Vagina (tissue), 2 donors: ENCODE measurements at places on chromosomes 7 and 10. TPM values are rescaled to one million over a fixed set of nuclear protein-coding genes. Genes with fewer than 3 reads are reported as not detected.
A peak's percentile ranks its signal among the peaks of the same experiment; 100 is the strongest.

- DNase-seq: no peak
- no peaks in the 10 kb centered on the region for H3K36me3 ChIP-seq
- H3K4me3 ChIP-seq: no peak overlapping the region
- no peaks in the 10 kb centered on the region for H3K4me1 ChIP-seq
- no peaks in the 10 kb centered on the region for H3K27me3 ChIP-seq
- no peak overlapping the region for H3K27ac ChIP-seq
Observed at GRCh38 chr10:81473755-81474154, 401.2 kb upstream of the NRG3 start.

Gene MRPS24
- 68.8 TPM for total RNA-seq

- no peaks in the 10 kb centered on the region for H3K27me3 ChIP-seq
- no peaks in the 10 kb centered on the region for H3K36me3 ChIP-seq
- H3K4me1 ChIP-seq: peaks cover 24% of the 10 kb centered on the region
- no peak for DNase-seq
Observed at GRCh38 chr7:64999165-65000004, 7.1 kb downstream of the ERV3-1 start.

GRCh38 chr10:91208642-91209041, 11.8 kb upstream of the PCGF5 start:
- H3K27ac ChIP-seq: no peak overlapping the region
- no peaks in the 10 kb centered on the region for H3K27me3 ChIP-seq
- H3K4me3 ChIP-seq: no peak overlapping the region
- H3K36me3 ChIP-seq: no peaks in the 10 kb centered on the region
- DNase-seq: no peak
- H3K4me1 ChIP-seq: peaks cover 10% of the 10 kb centered on the region

Gene CC2D2B
- total RNA-seq: 2.5 TPM

Gene FKBP6
- total RNA-seq: not detected

Gene CALML3
- total RNA-seq: 50.6 TPM

Gene HYAL4
- total RNA-seq: 0.49 TPM

GRCh38 chr10:124356701-124357560, 61.8 kb downstream of the OAT start:
- H3K4me1 ChIP-seq: peaks cover 18% of the 10 kb centered on the region
- H3K27ac ChIP-seq: no peak overlapping the region
- H3K36me3 ChIP-seq: no peaks in the 10 kb centered on the region
- no peak overlapping the region for H3K4me3 ChIP-seq

Gene CPN1
- total RNA-seq: not detected

DNA sequence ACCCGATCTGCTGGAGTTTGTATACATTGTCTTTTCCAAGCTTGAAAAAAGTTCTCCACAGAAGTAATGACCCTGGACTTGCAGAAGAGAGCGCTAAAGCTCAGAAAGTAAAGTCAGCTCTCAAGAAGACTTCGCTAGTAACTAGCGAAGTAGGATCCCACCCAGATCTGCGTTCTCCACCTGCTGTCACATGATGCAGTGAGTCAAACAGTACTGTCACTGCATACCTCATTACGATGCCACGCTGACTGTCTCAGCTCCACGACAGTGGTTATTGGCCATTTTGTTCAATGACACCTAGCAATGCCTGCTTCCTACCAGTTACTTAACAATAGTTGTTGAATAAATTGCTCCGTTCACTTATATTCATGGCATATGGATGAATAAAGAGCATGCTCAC, 29.7 kb upstream of the SEC61G start:
- H3K4me1 ChIP-seq: peaks cover 10% of the 10 kb centered on the region
- DNase-seq: no peak
- no peak overlapping the region for H3K27ac ChIP-seq
- H3K4me3 ChIP-seq: no peak overlapping the region
- no peaks in the 10 kb centered on the region for H3K36me3 ChIP-seq

Gene ANXA8
- total RNA-seq: 135 TPM

DNA sequence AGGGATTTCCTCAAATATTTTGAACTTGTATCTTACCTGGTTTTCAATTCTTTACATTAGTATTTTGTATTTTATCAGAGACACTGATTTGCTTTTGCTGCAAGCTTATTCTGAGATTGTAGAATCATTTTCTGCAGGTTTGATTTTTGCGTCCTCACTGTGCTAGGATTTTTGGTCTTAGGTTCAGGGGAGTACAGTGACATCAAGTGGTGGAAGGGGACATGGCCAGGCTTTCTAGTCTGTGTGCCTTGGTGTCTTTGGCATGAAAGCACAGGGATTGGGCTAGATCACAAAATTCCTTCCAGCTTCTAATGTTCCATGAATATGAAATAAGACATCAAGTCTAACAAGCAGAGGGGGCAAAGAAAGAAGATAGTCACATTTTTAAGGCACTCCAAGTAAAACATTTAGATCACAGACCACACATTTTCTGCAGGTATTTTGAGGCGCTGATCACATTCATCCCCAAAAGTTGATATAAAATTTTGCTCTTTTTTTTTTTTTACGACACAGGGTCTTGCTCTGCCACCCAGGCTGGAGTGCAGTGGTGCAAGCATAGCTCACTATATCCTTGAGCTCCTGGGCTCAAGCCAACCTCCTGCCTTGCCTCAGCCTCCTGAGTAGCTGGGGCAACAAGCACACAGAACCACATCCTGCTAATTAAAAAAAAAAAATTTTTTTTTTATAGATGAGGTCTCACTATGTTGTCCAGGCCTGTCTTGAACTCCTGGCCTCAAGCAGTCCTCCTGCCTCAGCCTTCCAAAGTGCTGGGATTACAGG, 124.4 kb downstream of the PON1 start:
- no peaks in the 10 kb centered on the region for H3K4me1 ChIP-seq
- no peak for DNase-seq
- no peak overlapping the region for H3K27ac ChIP-seq

GRCh38 chr7:143104759-143105158, 27.1 kb upstream of the PIP start:
- H3K36me3 ChIP-seq: no peaks in the 10 kb centered on the region
- no peak overlapping the region for H3K27ac ChIP-seq
- no peaks in the 10 kb centered on the region for H3K27me3 ChIP-seq
- no peaks in the 10 kb centered on the region for H3K4me1 ChIP-seq
- no peak for DNase-seq

GRCh38 chr10:18647945-18648344, 3.4 kb downstream of the NSUN6 start:
- H3K27me3 ChIP-seq: no peaks in the 10 kb centered on the region
- peaks cover 20% of the 10 kb centered on the region for H3K4me1 ChIP-seq
- no peaks in the 10 kb centered on the region for H3K36me3 ChIP-seq
- H3K4me3 ChIP-seq: no peak overlapping the region

DNA sequence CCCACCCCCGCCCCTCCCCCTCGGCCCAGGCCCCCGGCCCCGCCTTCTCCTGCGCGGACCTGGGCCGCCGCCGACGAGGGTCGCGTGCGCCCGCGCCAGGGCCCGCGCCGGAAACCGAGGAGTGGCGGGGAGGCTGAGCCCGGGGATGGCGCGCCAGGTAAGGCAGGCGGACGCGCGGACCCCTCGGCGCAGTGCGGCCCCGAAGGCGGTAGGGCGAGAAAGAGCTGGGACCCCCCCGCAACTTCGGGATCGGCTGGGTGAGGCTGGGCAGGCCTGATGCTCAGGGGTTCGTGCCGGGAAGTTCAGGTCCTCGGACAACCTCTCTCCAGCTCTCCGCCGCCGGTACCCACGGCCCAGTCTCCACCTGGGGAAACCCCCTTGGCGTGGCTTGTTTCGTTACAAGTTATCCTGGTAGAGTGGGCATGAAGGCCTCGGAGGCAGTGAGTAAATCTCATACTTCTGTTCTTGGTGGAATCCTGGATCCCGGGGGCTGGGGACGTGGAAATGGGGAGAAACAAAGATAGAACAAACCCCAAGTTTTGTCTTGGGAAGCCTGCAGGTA, 58.4 kb downstream of the ZNF467 start:
- peaks cover 32% of the 10 kb centered on the region for H3K4me1 ChIP-seq
- H3K36me3 ChIP-seq: no peaks in the 10 kb centered on the region
- H3K4me3 ChIP-seq: peak overlapping the region; percentile 89
- DNase-seq: peak; percentile 89

Gene TAS2R41
- total RNA-seq: not detected

Gene SPOCK2
- 46.9 TPM for total RNA-seq

DNA sequence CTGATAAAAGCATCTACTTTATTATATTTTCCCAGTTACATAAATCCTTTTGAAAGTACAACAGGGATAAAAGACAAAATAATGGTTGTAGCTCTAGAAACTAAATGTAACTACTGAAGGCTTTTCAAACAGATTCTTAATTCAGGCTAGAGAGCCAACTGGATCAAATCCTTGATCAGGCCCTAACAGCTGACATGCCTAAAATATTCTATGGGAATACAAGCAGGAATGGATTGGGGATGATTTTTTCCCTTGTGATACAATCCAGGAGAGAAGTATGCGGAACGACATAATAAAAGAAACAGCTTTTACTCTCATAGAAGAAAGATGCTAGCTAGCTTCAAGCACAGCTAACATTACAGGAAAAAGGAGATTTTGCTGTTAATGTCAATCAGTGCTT, 49.0 kb downstream of the NT5C2 start:
- H3K4me1 ChIP-seq: peaks cover 48% of the 10 kb centered on the region
- peaks cover 7% of the 10 kb centered on the region for H3K36me3 ChIP-seq
- no peaks in the 10 kb centered on the region for H3K27me3 ChIP-seq
- no peak for DNase-seq
- no peak overlapping the region for H3K4me3 ChIP-seq
- H3K27ac ChIP-seq: no peak overlapping the region

Gene ANKRD2
- not detected for total RNA-seq

DNA sequence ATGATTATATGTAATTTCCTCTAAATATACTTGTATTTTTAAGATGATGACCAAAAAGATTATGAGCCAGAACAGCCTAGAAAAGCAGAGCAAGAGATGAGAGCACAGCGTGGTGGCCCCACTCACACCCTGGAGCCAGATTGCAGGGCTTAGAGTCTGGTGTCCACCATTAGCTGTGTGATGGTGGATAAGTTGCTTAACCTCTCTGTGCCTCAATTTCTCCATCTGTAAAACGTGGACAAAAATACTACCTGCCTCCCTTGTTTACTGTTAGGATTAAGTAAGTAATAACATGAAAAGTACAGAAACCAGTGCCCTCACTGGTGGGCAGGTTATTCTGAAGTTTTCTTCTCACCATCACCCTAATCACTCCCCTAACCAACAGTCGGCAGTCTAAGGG, 212.3 kb downstream of the COBL start:
- no peak overlapping the region for H3K4me3 ChIP-seq
- H3K4me1 ChIP-seq: no peaks in the 10 kb centered on the region
- no peak for DNase-seq
- H3K27me3 ChIP-seq: no peaks in the 10 kb centered on the region

GRCh38 chr10:11823989-11824346, 812 bp downstream of the PROSER2 start:
- H3K27me3 ChIP-seq: no peaks in the 10 kb centered on the region
- H3K4me3 ChIP-seq: peak overlapping the region; percentile 63
- peak overlapping the region; percentile 68 for H3K27ac ChIP-seq
